ENCODE measurements at places on chromosomes 12 and 14.

GRCh38 chr12:40106655-40107054 lies 774 bp upstream of the SLC2A13 start:
- DNase-seq, result no peak

- peak; percentile 42 for DNase-seq
Observed at GRCh38 chr12:121765573-121765972, 27.9 kb downstream of the RHOF start.

- DNase-seq, result peak; percentile 82
Observed at GRCh38 chr12:114668151-114668885, 15.7 kb downstream of the TBX3 start.

GRCh38 chr12:94620621-94621020 lies 29.7 kb downstream of the TMCC3 start:
- DNase-seq, result no peak

- no peak for DNase-seq
Observed at GRCh38 chr12:58731096-58731495, 189.2 kb downstream of the LRIG3 start.

GRCh38 chr12:80939231-80939950 lies 1.7 kb upstream of the LIN7A start:
- no peak for DNase-seq

GRCh38 chr12:56678852-56679251 lies 9.2 kb downstream of the PTGES3 start:
- DNase-seq, result no peak

DNA sequence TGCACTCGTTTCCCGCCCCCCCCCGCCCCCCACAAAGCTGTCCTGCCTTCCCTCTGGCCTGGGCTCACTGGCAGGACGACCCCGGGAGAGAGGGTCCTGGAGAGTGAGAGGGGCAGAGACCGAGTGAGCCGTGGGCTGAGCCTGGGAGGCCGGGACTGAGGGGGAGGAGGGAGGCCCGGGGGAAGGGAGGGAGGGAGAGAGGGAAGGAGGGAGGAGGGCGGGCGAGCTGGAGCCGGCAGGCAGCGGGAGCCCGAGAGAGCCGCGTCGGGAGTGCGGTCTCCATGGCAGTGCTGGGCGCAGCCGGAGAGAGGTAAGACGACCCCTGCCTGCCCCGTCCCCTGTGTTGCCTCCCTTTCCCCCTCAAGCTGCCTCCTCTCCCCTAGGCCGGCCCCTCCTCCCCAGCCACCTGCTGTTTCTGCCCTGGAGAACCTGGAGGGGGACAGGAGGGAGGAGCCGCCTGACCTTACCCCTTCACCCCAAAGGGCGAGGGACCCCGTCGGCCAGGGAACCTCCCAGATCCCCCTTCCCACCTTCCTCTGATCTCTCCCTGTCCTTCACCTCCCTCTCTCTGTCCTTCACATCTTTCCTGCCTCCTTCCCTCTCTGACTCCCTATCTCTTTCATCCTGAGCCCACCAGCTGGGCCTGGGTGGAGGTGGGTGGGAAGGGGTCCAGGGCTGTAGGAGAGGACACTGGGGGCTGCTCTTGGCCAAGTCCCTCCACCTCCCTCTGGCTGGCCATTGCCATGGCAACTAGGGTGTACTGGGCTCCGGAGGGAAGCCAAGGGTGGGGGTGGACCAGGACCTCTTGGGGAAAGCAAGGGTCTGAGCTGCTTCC lies at the start of gene GPR162:
TSS of gene GPR162 (plus strand) at position 231 of the 835 bp plus-strand sequence. CDS start 2,078 bp downstream, outside the sequence.
- no peak for DNase-seq

DNA sequence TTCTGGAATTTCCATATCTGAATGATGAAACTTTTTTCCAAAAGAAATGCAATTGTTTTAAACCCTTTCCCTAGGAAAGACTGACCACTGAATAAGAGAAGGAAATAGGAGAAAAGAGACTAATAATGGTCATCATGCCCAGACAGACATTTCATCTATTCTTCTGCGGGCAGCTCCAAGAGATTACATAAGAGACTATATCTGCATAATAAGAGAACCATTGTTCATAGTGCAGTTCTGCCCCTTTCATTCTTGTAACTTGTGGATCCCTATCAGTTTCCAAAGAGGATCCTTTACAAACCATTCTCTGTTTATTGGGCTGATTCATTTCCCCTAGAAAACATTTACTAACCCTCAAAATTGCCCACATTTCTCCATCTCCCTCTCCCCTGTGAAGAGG lies 197.8 kb downstream of the FSCB start:
- DNase-seq, result no peak

GRCh38 chr14:56295743-56296142 lies 177.5 kb downstream of the PELI2 start:
- no peak for DNase-seq

DNA sequence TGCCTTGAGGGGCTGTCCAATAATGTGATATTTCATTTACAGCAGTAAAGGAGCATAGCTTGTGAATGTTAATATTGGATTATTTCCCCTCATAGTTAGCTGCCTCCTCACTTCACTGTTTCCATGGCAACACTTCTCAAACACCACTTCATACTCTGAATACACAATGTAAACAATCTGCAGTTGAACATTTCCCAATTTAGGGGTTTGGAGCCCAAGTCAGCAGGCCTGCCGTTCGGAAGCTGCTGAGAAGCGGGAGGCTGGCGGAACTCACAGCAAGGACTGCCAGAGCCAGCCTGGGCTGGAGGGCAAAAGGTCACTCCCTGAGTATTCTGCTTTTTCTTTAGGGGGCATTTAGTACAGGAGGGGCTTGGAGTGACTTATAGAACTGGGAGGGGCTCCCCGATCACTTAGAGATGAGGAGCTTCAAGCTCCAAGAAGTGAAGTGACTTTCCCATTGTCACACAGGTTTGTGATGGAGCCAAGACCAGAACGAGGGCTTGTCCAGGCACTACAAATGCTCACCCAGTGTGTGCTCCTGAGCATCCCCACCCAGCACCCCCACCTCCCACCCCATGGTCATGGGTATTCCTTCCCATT lies 12.1 kb upstream of the SLC24A4 start:
- DNase-seq, result no peak

DNA sequence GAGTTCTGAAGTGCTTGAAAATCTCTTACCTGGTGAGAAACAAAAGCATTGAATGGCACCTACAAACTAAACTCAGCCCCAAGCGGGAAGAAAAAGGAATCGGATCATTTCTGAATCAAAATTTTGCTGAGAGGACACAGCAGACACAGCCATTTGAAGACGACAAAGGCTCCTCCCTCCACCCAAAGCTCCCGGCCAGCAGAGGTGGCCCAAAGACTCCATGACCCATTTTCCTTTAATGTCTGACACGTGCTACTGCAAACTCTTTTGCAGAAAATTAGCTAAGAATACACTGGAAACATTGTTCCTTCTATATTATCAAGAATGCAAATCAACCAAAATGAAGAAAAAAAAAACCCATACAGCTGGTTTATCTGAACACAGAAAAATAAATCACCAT lies 85.9 kb upstream of the FOXN3 start:
- no peak for DNase-seq

GRCh38 chr14:57293866-57294837 lies 25.4 kb downstream of the AP5M1 start:
- DNase-seq, result no peak

- DNase-seq, result no peak
Observed at GRCh38 chr14:30607156-30607780, 14.9 kb upstream of the SCFD1 start.

DNA sequence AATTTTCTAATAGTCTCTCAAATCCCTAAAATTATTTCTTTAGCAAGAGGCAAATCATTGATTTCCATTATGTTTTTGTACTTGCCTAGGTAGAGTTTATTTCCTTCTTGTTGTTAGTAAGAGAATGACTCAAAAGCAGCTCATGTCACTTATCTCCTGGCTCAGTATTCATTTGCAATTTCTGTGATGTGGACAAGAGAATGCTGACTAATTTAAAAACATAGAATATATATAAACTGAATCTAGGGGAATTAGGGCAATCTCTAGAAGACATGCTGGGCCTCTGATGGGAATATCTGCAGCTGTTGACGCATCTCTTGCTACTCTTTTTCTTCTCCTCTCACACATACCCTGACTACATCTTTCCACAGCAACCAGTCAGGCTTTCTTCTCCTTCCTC lies 130.8 kb upstream of the PRKD1 start:
- DNase-seq, result no peak

- DNase-seq, result peak; percentile 31
Observed at GRCh38 chr12:6635856-6636531, at the start of gene LPAR5. Gene LPAR5 (minus strand): TSS chr12:6635959. CDS start chr12:6621248, 14,711 bp downstream.

DNA sequence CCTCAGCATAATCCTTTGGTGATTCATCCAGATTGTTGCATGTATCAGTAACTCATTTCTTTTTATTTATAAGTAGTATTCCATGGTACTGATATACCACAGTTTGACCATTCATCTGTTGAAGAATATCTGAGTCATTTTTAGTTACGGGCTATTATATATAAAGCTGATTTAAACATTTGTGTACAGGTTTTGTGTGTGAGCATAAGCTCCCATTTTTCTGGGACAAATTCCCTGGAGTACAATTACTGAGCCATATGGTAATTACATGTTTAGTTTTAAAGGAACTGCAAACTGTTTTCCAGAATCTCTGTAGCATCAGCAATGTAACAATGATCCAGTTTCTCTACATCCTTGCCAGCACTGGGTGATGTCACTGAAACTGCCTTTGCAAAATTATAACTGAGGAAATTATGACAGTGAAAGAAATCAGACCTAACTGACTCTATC lies 236.2 kb upstream of the KRR1 start:
- DNase-seq, result peak; percentile 88
